ENCODE measurements at places on chromosomes 3 and 15.

DNA sequence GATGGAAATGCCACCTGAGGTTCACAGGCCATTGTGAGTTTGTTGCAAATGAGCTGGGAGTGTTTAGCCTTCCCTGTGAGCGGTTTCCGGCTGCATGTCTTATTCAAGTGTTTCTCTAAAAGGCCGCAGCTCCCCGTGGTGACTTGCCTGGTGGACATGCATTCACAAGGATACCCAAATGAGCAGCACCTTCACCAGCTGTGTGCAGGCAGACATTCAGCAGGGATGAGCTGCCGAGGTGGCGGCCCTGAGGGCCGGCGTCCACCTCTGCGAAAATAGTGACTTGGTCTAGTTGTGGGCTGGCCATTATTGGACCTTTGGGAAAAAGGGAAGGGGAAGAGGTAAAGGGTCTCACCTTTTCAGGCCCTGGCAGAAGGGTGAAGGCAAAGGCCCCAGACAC lies 23.4 kb downstream of the SPSB4 start:
- DNase-seq = no peak

DNA sequence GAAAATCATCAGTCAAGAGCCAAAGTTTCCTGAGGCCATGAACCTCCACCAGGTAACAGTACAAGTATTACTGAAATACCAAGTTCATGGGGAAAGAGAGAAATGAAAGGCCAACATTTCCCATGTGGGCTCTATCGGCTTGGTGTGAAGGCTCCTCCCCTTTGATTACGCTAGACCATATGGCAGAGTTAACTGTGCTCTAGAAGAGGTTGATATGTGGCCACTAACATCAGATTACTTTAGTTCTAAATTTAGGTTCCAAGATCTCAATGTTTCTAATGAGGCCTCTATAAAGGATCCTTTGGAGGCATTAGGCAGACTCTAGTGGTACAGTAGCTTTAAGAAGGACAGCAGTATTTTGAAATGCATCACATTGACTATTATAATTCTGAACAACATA lies 127.1 kb downstream of the SEMA6D start:
- no peak for DNase-seq

DNA sequence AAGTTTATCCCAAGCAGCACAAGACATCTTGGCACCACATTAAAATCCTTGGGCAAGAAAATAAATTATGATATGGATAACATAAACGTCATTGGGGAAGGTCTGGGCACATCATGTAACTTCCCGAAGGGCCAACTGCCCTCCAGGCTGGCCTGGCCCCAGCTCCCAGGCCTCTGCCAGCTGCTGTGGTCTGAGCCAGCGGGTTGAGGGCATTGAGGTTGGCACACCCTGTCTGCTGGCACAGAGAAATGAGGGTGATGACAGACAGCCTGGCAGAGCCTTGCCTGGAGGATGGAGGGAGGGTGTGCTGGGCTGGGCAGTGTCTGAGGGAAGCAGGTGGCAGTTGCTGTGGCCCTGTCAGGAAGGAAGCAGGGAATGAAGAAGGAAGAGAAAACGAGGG lies 3.3 kb upstream of the RBSN start:
- DNase-seq = peak; percentile 88

GRCh38 chr3:102096066-102096465 lies 246.8 kb downstream of the NFKBIZ start:
- DNase-seq = no peak

DNA sequence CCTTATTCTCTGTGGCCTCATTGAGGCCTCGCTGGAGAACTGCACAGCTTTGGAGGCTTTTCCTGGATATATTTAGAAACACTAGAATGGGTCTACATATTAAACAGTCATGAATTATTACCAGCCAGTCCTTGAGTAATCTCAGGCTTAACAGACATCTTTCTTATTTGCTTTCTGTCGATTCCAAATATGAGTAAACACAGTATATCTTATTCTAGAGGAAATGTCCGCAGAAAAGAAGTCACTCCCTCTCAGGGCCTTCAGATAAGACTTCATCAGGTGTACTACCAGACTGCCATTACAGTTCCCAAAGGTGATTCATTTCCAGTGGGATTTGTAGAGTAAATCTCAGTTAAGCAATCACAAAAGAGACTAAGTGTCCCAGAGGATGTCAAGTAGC lies 310.7 kb downstream of the RBMS3 start:
- no peak for DNase-seq

GRCh38 chr3:27641888-27642601 lies 80.1 kb downstream of the EOMES start:
- DNase-seq = no peak

DNA sequence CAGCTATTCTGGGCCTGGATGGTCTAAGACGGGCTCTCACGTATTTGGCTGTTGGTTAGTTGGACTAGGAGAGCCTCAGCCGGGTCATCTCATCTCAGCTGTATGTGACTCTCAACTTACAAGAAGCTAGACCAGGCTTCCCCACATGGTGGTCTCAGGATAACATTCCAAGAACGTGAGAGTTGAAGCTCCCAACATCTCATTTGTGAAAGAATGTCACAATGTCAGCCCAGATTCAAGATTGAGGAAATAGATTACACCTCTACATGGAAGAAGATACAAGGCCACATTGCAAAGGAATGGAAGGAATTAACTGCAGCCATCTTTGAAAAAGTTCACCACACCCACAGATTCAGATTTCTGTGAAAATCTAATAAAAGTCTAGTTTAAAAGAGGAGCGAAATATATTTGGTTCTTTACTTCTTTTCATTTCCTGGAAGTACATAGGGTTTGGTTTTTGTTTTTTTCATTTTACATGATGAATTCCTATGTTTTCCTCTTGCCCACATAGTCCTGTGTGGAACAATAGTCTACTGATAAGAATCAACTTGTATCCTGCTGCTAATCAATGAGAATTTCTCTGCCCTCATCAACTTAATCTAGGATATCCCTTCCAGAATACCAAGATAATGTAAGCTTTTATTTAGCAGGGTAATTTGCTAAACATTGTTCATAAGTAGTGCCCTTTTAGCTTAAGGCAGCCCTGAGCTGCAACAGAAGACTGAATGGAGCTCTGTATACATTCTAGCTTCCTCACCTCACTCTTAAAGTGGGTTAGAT lies 116.5 kb downstream of the CMSS1 start:
- no peak for DNase-seq

DNA sequence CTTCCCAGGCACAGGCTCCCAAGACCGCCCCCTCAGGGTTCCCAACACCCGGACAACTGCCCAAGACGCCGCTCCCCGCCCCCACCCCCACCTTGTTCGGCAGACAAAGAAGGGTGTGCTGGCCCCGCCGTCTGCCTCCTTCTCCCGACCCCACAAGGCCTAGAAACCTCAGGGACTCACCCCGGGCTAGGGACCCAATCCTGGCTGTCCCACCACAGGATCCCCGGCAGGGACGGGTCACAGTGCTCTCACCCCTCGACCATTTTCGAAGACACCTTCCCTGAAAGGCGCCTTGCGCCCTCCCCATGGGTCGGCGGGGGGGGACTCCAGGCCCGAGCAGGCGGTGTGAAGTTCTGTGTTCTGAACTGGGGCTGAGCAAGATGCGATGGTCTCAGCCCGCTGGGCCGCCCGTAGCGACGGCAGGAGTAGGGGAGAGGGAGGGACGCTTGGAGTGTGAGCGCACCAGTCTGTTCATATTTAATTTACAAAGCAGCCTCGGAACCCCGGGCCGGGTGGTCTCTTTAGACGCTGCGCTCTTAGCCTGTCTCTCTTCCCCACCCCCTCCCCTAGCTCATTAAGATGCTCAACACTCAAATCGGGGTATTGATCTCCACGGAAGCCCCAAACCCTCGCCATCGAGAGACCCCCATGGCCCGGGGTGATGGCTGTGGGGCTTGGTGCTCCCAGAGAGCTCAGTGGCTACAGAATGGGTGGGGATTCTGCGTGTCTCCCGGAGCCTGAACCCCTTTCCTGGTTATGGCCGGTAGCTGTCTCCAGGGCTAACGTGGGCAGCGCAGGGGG lies 1.4 kb upstream of the ISLR2 start:
- DNase-seq = no peak

GRCh38 chr3:119443179-119443578 lies 20.2 kb downstream of the TMEM39A start:
- no peak for DNase-seq

DNA sequence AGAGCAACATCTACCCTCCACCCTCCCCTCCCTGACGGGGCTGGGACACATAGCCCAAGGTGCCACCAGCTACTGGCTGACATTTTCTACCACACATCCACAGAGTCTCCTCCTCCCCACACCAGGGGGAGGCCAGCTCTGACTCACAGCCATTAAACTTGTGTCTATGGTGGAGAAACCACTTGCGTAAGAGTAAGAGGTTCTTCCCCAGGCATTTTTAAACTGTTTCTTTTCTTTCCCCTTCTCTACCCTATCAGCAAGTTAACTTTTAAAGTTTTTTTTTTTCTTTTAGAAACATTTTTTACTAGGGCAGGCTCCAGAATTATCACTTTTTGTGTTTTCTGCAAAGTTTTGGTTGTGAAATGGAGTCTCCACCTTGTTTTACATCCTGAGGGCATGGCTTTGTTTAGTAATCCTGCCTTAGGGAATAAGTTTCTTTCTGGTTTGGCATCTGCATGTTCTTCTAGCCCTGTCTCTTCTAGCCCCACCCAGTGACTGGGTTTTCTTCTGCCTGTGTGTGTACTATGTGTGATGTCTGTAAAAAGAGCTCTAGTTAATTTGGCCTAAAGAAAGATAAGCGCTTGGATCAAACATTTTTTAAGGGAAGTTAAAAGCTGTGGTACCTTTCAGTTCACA lies 148.8 kb upstream of the GADL1 start:
- no peak for DNase-seq

DNA sequence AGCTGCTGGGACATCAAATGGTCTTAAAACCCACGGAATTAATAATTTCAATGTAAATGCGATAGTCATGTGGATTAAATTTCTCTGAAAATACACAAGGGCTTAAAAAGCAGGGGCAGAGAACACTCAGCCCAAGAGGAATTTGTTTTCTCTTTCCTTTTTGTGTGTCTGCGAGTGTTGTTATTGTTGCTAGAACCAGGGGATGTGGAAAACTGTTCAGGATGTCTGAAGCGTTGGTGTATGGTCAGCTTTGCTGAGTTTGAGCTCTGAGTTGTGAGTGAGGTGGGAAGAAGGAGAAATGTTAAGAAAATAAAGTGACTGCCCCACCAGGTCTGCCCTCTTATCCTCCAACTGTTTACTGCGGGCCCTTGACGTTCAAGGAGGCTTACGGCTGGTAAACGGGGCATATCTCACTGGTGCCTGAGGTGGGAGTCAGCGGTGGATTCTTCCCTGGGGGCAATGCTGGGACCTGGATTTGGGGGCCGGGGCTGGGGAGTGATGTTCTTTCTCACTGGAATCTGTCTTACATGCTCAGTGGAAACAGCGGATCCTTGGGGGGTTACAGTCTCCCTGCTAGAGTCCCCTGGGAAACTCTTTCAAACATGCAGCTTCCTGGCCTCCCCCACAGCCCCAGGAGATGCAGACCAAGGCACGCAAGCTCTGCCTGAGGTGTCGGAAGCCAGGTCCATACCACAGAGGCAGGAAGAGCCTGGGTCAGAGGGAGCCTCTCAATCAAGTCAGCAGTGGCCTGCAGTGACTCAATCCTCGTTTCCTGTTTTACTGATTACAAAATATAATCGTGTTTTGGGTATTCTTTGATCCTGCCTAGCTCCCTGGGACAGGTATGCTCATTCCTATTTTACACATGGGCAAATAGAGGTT lies 41.8 kb downstream of the ITGA11 start:
- DNase-seq = no peak

- no peak for DNase-seq
Measured at GRCh38 chr15:95175914-95176658, 944.7 kb downstream of the MCTP2 start.

GRCh38 chr3:18236726-18237125 lies 188.4 kb downstream of the SATB1 start:
- no peak for DNase-seq

GRCh38 chr3:107384428-107384827 lies 7.2 kb downstream of the CCDC54 start:
- DNase-seq = no peak

GRCh38 chr15:32953533-32953910 lies 235.7 kb downstream of the GREM1 start:
- DNase-seq = no peak

All from pons (tissue), 1 donor.